ENCODE measurements at places on chromosomes 12 and 14. TPM values are rescaled to one million over a fixed set of nuclear protein-coding genes. Genes with fewer than 3 reads are reported as not detected.

DNA sequence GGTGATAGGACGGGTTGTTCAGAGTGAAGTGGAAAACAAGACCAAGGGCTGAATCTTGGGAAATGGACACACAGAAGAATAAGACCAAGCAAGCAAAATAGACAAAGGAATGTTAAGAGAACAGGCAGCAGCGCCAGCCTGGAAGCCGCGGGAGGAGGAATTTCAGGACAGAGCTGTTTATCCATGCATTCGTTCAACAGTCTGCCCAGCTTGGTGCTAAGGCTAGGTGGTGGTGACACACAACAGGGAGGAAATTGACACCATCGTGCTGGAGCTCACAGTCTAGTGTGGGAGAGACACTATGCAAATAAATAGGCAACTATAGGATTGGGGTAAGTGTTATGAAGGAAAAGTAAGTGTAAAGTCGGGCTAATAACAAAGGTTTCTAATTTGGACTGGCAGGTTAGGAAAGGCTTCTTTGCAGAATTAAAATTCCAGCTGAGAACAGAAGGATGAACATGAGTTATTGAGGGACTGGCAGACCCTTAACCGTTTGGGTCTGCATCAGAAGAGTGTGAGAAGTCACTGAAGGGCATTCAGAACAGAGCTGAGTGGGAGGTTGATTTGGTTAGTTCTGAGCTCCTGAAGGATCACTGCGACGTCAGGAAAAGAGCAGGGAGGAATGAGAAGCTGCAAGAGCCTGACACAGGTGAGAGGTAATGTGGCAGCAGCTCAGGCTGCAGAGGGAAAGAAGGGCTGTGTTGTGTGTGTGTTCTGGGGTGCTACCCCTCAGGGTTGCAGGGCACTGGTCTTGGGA lies 242.6 kb upstream of the FKBP4 start:
- DNase-seq, result no peak

DNA sequence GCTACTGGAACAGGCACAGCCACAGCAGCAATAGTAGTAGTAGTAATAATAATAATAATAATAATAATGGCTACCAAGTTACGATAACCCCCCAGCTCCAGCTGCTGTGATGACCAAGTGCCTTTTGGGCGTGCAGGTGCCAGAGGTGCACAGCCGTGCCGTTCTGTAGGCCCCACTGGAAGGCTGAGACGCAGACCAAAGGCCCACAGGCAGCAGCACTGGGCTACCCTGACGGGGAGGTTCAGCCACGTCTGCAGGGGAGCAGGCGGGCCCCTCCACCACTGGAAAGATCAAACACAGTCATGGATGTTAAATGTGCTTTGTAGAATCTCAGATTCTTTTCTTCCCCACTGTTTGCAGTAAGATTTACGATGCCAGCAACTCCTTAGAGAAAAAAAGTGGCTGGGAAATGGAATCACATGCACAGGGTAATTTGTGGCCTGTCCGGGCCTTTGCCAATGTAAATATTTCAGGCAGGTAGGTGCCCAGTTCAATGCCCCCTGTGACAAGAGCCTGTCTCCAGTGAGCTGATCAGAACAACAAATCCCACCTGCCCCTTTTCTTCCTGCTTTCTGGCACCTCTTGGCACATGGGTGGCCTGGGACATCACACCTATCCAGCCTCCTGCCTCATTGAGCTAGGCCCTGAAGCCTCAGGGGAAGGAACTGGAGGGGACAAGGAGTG lies 32.6 kb downstream of the CCDC85C start:
- no peak for DNase-seq

GRCh38 chr14:22896356-22896755 lies 13.3 kb downstream of the REM2 start:
- DNase-seq, result no peak

DNA sequence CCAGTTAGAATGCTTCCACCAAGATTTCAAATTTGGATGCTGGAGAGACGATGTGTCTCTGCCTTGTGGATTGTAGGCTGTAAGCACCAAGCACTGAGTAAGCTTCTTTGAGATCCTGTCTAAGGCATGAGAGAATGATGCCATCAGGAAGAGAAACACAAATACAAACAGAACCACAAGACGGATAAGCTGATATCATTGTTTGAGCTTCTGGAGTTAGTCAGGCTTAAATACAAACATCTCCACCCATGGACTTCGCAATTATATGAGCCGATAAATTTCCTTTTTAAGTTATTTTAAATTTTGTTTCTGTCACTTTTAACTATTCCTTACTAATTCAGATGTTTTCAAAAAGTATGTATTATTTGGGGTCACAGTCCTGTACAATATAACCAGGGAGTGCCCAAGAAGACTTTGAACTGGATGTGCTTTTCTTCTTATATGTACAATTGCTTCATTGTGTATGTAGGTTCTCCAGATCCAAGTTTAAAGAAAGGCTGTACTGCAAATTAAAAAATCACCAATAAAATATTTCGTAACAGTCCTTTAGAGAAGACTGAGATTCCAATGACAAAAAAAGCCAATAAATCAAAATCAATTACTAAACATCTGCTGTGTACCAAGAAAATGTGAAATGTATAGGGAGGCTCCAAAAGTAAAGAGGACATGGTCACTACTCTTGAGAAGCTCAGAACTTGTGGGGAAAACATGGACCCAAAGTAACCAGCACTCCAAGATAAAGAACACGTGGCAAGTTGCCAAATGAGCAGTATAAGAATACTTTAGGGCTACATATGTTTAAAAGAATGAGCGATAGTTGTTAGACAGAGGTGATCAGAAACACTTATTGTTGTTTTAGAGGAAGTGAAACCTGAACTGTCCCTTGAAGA lies 274.1 kb downstream of the ADAMTS20 start:
- DNase-seq, result no peak

- DNase-seq, result peak; percentile 73
Observed at GRCh38 chr12:52837413-52837741, 3.3 kb upstream of the KRT79 start.

- no peak for DNase-seq
Observed at GRCh38 chr12:58139894-58140293, 198.5 kb downstream of the ATP23 start.

DNA sequence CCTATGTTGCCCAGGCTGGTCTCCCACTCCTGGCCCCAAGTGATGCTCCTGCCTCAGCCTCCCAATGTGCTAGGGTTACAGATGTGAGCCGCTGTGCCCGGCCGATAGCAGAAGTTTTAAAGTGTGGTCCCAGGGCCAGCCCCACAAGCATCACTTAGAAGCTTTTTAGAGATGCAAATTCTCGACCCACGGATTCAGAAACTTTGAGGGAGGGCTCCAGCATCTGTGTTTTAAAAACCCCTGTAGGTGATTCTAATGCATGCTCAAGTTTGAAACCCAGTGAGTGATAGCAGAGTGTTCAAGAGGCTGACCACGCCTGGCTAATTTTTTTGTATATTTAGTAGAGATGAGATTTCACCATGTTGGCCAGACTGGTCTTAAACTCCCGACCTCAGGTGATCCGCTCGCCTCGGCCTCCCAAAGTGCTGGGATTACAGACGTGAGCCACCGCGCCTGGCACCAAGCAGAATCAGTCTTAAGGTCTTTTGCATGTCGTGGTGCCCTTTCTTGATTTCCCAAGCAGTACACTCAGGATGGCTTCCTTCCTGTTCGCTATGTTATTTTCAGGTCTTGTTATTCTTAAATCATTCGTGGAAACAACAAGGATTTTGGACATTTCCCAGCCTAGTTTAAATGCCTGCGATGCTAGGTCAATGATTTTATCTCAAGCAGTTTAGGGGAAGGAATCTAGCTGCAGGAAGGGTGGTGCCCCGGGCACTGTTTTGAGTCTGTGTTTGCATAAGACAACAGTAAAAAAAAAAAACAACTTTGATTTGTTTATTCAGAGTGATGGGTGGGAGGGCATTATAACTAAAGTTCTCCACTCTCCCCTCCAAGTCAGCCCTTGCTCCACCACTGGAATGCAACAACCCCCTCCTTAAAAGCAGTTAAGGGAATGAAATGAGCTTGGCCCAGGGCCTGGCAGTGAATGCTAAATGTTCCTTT lies 9.2 kb upstream of the RILPL2 start:
- peak; percentile 75 for DNase-seq

GRCh38 chr14:73467377-73467776 lies 9.0 kb upstream of the NUMB start:
- no peak for DNase-seq

- DNase-seq, result no peak
Observed at GRCh38 chr14:79699206-79699605, 512.1 kb downstream of the DIO2 start.

DNA sequence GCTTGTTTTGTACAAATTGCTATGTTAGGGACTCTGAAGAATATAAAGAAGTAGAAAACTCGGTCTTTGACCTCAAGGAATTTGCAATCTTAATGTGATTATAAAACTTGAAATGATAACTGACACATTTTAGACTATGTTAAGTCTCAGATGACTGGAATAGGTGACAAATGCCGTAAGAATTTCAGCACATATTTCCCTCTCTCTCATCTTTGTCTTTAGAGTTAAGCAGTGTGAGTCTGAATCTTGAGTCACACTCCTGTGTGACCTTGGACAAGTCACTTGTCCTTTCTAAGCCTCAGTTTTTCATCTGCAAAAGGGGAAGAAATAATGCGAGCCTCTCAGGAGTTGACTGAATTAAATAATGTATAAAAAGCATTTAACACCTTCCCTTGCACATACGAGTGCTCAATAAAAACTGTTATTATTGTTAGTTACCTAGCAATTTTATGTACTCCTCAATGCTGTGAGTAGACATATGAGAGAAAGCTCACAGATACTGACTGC lies 103.7 kb downstream of the DYRK2 start:
- DNase-seq, result peak; percentile 65

DNA sequence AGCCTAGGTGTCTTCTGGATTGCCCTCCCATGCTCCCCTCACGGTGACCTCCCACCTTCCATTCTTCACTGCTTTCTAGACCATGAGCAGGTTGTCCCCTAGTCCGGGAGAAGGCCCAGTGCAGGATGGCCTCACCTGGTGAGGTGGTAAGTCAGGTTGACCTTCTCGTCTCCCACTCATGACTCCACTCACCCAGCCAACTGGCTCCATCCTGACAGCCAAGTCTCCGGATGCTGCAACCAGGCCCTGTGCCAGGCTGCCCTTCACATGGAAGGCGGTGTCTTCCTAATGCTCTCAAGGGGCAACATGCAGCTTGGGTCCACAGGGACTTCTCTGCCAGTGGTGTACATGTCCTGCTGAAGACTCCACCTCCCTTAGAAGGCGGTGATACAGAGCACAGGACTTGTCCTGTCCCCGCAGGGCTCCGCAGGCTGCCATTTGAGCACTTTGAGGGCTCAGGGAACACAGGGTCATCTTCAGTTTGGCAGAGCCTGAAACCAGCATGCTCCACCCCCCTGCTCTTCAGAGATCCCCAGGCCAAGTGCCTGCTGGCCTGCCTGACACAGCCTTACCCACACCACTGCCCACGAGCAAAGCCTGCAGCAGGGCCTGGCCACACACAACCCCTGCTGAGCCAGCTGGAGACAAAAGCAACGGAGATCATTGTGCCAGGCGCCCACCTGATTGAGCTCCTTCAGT lies 25.4 kb downstream of the BATF start:
- no peak for DNase-seq

DNA sequence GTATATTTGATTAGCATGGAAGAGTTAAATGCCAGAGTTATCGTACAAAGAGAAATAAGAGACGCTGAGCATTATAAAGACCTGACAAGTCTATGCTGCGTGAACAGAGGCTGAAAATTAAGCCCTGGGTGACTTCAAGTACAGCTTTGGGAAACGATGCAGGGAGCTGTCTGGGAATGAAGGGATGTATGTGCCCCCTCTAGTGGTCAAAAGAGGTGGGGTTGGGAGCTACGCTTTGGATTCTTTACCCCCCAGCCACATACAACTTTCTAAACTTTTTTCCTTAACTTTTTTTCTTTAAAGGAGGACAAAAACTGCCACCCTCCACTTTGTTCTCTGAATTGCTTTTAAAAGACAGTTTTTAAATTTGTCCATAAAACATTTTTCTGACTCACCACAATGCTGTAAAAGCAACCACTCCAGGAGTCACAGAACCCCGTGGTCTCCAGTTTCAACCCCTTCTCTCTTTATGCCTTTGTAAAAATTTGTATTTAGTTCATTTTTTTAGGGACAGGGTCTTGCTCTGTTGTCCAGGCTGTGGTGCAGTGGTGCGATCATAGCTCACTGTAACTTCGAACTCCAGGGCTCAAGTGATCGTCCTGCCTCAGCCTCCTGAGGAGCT lies 59.4 kb downstream of the ZNF664 start:
- DNase-seq, result peak; percentile 50

GRCh38 chr14:68822132-68822651 lies 29.3 kb upstream of the ZFP36L1 start:
- no peak for DNase-seq

DNA sequence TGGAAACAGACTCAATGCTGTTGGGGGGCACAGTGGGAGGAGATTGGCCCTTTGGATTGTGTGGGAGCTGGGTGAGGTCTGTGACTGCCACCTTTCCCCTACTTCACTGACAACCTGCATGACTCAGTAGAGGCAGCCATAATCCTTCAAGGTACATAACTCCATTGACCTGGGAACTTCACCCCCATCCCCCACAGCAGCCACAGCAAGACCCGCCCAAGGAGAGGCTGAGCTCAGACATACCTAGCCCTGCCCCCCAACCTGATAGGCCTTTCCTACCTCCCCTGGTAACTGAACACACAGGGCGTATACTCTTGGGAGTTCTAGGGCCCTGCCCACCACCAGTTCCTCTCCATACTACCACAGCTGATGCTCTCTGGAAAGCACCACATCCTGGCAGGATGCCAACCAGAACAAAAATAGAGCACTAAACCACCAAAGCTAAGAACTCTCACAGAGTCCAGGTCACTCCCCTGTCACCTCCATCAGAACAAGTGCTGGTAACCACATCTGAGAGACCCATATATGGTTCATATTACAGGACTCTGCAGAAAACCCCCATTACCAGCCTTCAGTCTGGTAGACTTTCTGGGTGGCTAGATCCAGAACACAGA lies 703.9 kb downstream of the FSCB start:
- no peak for DNase-seq

- DNase-seq, result no peak
Observed at GRCh38 chr14:84819528-84819927, 710.4 kb upstream of the FLRT2 start.

GRCh38 chr14:71722885-71723284 lies 209.3 kb upstream of the RGS6 start:
- DNase-seq, result no peak

GRCh38 chr12:49868952-49869815 lies 26.3 kb upstream of the BCDIN3D start:
- DNase-seq, result peak; percentile 99

- no peak for DNase-seq
Observed at GRCh38 chr12:795305-795704, 42.9 kb downstream of the WNK1 start.

- DNase-seq, result no peak
Observed at GRCh38 chr14:84792722-84793410, 737.1 kb upstream of the FLRT2 start.

FKBP11 gene
- 117 TPM for total RNA-seq

ASCL1 gene
- total RNA-seq, result not detected

SCAF11 gene
- total RNA-seq, result 121 TPM

ADAM20 gene
- total RNA-seq, result 0.07 TPM

PMEL gene
- total RNA-seq, result 0.91 TPM

KLRF1 gene
- not detected for total RNA-seq

TIMM9 gene
- total RNA-seq, result 38.7 TPM

RNASE12 gene
- not detected for total RNA-seq

TSPAN11 gene
- total RNA-seq, result not detected
